ENCODE measurements at places on chromosomes 6 and 20.

GRCh38 chr20:57702091-57702490, 7.7 kb downstream of the PMEPA1 start:
- DNase-seq, result no peak

DNA sequence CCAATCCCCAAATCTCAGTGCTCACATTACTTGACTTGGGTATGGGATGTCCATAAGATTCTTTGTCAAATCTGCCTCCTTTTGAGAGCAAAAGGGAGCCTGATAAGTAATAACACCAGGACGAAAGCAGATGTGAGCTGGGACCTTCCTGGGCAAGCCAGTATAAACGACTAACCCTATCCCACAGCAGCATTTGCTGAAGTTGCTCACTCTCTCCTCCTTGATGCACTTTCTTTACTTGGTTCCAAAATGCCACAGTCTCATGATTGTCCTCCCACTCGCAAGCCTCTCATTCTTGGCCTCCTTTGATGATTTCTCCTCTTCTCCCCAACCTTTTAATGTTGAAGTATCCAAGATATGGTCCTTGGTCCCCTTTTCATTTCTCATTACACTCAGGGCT, 44.7 kb upstream of the TAGAP start:
- no peak for DNase-seq

GRCh38 chr20:1418350-1418749, 25.5 kb upstream of the FKBP1A start:
- DNase-seq, result no peak

DNA sequence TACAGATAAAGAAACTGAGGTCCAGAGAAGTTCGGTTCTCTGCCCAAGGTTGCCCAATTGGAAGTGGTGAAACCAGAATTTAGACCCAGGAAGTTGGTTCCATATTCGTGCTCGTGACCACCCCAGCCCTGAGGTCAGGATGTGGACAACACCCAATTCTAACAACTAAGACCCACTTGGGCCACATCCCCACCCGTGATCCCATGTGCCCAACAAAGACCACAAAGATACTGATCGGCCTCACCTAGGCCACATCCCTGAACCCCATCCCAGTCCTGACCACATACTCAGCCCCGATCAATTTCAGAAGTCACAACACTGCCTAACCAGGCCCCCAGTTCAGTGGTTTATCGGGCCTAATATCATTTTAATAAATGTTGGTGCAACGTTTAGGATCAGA, 138.4 kb downstream of the PREX1 start:
- DNase-seq, result no peak

GRCh38 chr6:34722451-34722850, 25.9 kb upstream of the ILRUN start:
- DNase-seq, result no peak

DNA sequence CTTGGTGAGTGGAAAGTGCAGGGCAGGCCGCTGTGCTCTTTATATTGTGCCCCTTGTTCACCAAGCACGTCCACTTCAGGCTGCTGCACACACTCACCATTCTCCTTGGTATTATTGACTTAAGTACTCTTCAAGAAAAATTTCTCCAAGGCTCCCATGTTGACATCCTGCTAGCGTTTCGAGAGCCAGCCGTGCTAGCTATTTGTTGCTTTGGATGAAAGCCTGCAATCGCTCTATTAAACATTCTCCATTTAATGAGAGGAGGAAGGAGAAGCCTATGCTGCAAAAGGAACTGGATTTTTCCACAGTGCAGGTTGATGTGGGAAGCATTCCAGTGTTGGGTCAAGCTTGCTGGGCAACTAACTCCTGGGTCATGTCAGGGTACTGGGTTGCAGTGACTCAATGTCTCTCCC, 113.5 kb downstream of the CD83 start:
- DNase-seq, result no peak
